HFFc6 (cell line): ENCODE measurements at places on chromosomes 4 and X. TPM values are rescaled to one million over a fixed set of nuclear protein-coding genes. Genes with fewer than 3 reads are reported as not detected.
A peak's percentile ranks its signal among the peaks of the same experiment; 100 is the strongest.

DNA sequence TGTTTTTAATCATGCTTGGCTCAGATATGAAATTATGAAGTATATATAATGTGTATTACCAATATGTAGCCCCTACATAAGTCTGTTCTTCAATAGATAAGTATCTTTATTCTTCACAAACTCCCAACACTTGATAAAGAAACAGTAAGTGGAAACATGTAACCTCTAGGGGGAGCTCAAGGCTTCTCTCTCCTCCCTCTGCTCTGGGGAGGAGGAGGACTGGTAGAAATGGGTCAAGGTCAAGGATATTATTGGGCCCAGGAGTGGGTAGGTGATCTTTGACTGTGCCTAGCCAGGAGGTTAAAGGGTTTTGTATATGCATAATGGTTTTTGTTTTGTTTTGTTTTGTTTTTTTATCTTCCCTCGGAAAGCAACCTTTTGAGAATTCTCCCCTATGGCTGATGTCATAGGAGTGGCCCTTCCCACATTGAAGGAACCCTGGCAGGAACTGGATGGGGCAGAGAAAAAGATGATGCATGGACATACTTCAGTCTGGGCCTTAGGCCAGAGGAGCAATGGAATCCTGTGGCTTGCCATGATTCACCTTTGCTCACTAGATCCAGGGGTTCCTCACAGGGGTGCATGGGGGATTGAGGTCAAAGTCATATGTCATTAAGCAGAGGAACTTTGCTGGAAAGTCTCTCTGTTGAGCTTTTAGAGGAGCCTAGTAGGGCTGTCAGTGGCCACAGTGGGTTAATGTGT, 460.3 kb downstream of the MID1IP1 start:
- DNase-seq = peak; percentile 45

DNA sequence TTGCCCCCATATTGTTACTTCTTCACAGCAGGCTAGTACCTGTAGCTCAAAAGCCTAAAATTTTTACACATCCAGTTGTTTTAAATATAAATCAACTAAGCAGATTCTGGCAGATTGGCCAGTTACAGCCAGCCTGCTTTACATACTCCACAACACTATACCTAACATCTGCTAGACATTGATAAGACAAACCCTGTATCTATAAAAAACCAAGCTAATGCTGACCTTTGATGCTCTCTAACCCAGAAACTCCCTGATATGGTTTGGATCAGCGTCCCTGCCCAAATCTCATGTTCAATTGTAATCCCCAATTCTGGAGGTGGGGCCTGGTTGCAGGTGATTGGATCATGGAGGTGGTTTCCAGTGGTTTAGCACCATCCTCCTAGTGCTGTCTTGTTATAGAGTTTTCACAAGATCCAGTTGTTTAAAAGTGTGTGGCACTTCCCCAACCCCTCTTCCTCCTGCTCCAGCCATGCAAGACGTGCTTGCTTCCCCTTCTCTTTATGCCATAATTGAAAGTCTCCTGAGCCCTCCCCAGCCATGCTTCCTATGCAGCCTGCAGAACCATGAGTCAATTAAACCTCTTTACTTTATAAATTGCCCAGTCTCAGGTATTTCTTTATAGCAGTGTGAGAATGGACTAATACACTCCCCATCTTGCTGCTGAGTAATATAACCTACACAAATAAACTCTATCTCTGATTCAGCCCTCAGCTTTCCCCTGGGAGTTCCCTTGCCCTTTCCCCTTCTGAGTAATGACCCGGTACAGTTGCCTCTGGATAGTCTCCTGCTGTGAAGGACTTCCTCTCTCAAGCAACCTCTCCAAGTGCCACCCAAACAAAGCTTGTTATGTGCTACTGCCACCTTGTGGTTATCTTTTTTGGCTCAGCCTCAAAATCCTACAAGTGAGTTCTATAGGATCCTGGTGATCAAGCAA, 39.6 kb downstream of the ZCCHC13 start:
- peak; percentile 87 for DNase-seq

GRCh38 chr4:77073106-77073809, 2.5 kb downstream of the CCNI start:
- DNase-seq = no peak

- DNase-seq = no peak
Measured at GRCh38 chr4:124143632-124144031, 568.9 kb downstream of the ANKRD50 start.

DNA sequence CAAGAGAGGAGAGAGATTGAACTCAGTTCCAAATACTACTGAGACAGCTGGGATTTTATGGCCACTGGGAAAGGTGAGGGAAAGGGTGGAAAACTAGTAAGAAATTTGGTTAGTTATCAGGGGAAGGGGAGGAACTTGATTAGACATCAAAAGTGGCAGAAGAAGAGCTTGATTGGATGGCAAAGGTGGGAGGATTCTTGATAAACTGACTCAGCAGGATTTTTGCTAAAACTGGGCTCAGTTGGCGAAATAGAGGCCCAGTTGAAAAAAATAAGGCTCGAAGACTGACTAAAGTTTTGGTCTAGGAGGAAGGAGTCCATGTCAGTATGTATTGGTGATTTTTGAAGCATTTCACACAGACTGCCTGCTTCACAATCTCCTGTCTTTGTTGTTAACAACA, 10.0 kb downstream of the BEX3 start:
- DNase-seq = no peak

The ASB9 gene
- 0.41 to 0.72 TPM (median 0.53 TPM) in 3 replicates for total RNA-seq

DNA sequence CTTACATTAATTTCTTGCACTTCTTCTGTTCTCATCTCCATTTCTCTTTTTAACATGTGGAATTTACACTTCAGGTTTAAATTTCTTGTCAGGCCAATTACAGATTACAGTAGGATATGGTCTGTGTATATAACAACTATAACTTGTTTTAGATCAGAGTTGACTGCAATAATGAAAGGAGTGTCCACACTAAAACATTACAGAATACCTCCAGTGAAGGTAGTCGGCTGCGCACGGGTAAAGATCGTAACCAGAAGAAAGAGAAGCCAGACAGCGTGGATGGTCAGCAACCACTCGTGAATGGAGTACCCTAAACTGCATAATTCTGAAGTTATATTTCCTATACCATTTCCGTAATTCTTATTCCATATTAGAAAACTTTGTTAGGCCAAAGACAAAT, 32.6 kb upstream of the FMR1NB start:
- DNase-seq = no peak

DNA sequence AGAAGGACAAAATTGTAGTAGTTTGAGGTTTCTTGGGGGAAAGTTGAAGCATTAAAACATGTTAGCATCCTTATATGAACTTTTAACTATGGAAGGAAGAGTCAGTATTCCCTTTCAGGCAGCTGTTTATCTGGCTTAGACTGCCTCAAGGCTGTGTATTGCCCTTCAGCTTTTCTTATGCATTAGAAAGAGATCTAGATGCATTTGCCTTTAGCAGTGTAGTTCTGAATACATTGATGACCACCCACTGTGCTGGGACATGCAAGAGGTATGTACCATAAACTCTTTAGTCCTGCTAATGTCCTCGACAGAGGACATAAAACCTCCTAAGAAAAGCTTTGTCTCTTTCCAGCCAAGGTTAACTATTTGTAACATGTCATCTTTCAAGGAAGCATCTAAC, 2.9 kb downstream of the FAM200B start:
- DNase-seq = no peak

The TMSB15A gene
- 1.2 to 3.2 TPM (median 2.5 TPM) in 3 replicates for total RNA-seq

The SNX25 gene
- total RNA-seq = 19.4 and 35.4 TPM in 2 replicates

The WDFY3 gene
- 46.4 to 52.9 TPM (median 52.6 TPM) in 3 replicates for total RNA-seq

GRCh38 chr4:172869621-172870268, 298.9 kb upstream of the GALNT7 start:
- no peak for DNase-seq

DNA sequence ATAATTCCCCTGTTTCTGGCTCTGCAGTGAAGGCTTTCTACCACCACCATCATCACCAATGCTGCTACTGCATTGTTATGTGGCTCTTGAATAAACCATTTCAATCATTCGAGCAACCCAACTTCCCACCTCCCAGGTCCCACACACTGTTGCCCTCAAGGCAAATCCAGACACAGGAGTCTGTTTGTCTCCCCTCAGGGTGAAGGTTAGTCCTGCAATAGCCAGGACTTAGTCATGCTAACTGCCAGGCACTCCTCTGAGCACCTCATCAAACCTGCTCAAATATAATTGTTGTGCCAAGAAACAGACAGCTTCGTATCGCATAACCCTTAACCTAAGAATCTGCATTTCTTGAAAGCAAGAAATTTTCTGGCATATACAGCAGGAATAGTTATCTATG, 213.2 kb downstream of the KDR start:
- DNase-seq = no peak

- DNase-seq = no peak
Measured at GRCh38 chrX:39267176-39267575, 465.9 kb downstream of the MID1IP1 start.

- no peak for DNase-seq
Measured at GRCh38 chr4:111984169-111984819, 161.0 kb upstream of the FAM241A start.

The RHOXF2B gene
- not detected in 3 replicates for total RNA-seq

GRCh38 chrX:16458208-16458607, 191.8 kb upstream of the S100G start:
- DNase-seq = no peak

DNA sequence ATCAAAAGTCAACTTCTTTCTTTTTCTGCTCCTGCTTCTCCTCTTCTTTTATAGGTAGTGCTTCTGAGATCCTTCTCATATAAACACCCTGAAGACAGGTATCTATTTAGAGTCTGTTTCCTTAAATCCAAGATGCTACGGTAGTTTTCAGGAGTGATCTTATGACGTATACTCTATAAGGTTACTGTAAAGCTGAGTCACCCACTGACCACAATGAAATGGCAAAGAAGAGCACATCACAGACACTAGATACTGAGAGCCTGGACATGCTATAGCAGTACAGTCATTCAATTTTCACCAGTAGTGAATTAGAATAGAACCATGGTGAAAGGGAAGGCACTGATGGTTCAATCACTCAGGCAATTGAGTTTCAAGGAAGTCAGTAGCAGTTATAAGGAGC, 412.5 kb downstream of the ADAM29 start:
- peak; percentile 25 for DNase-seq

DNA sequence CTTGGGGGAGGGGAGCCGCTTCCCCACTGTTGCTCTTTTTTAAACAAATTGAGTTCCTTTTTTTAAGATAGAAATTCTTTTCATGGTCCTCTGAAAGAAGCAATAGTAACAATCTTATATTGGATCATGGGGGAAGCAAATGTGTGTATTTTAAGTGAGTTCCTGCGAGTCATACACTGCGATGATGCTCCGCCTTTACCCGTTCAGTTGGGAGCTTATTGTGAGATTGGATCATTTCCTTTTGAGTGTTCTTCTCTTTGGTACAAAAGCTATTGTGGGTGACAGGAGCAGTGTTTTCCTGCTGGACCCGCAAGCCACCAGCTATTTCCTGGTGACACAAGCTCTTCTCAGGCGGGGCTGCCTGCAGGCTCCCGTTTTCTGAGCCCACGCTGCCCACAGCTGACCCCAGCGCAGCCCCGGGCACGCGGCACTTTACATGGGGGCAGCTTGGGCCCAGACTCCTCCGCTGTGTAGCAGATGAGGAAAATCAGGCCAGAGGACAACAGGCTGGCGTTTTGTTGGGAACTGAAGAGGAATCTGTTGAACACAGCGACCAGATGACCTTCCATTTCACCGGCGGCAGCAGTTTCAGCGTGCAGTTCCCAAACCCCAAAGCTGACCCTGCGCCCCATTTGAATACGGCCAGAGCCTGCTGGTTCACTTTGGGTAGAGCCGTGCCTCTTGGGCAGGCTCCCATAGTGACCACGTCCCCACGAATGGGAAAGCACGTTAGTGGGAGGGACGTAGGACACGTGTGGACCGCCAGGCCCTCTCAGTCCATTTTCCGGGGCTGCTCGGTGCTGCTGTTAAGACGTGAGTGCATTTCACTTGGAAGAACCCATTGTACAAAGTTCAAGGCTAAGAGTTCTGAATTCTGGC, 12.2 kb downstream of the TADA2B start:
- DNase-seq = no peak

GRCh38 chr4:6020613-6021012, 2.4 kb upstream of the C4orf50 start:
- DNase-seq = no peak

DNA sequence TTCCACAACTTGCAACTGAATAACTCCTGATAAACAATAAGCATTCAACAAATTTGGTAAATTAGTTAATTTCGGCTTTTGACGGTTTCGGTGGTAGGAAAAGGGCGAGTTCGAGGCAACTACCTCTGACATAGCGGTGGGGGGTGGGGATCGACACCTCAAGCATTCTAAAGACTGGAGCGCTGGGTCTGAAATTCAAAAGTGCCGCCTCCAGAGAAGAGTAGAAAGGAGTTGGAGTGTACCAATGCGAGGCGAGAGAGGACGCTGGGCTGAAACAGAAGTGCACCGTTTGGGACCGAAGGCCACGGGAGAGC, 725 bp downstream of the SMC1A start:
- no peak for DNase-seq

DNA sequence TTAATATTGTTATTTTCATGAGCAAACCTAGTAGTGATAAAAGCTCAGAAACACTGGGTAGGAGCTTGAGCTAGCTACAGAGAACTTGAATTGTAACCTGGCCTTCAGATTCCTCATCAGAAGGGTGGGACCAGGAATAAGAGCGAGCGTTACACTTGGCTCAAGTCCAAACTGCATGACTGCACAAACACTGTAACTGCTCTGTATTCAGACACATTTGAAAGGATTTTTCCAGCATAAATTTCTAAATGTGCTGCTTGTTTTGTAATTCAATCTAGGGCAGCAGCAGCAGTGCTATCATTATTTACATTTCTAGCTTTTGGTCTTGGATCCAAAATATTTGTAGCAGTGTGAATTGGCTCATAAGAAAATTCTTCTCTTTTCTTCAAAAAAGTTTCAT, 133.0 kb upstream of the TMLHE start:
- no peak for DNase-seq
